ENCODE measurements at places on chromosomes 2 and 18.

DNA sequence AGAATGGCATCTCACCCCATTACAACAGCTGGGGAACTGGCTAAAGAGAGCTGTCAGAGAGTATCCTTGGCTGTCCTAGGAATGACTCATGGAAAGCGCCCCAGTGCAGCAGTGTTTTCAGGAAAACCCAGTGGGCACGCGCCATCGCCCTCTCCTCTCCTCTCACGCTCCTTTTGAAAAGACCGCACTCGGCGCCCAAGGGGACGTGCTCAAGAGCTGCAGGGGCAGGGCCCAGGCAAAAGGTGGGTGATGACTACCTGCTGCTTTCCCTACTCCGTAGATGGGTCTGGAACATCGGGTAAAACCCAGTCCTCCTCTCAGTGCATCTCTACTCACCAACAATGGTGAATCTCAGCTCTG is 68.1 kb downstream of the EMILIN2 start:
- DNase-seq: no peak

- no peak for DNase-seq
Measured at GRCh38 chr18:56565046-56565445, 73.3 kb downstream of the TXNL1 start.

DNA sequence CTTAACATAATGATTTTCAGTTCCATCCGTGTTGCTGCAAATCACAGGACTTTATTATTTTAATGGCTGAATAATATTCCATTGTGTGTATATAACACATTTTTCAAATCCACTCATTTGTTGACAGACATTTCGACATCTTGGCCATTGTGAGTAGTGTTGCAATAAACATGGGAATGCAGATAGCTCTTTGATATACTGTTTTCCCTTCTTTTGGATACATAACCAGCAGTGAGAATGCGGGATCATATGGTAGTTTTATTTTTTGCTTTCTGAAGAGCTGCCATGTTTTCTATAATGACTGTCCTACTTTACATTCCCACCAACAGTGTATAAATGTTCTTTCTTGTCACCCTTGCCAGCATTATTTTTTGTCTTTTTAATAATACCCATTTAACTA is 420.3 kb upstream of the CHAC2 start:
- no peak for DNase-seq

DNA sequence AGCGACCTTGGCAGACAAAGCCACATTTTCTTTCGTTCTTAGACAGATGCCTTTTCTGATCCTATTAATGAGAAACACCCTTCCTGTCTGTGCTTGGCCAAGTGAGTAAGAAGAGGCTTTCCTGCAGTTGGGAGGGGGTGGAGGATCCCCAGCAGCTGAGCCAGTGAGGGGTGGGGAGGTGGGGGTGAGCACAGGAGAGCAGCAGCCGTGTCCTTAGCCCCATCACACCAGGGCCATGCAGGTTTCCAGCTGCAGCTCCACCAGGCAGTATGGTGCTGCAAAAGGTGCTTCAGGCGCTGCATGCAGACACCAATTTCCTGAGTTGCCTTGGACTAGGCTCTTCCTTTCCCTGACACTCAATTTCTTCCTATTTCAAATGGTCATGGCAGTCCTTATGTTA is 123.3 kb upstream of the SIX2 start:
- DNase-seq: no peak

DNA sequence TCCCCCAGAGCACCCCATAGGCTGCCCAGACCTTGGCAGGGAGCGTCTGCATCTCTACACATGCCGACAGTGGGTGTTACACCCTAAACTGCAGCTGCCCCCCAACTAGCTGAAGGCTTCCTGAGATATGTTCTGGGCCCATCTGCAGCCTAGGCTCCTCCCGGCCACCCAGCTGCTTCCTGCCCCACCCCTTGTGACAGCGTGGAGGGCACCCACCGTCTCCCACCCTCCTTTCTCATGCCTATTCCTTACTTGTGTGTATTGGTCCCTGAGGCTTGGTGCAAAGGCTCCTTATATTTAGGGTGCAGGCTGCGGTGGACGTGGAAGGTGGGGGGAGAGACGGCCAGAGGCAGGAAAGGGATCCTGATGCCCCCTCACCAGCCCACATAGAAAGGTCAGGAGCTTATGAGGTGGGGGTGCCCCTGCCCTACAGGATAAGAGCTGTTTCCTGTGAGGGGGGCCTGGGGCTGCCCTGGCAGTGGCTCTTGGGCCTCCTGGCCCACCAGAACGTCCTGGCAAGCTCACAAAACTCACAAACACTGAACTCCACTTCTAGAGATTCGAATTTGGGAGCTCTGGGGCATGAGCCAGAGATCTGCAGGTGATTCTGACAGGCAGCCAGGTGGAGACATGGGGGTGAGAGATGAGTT is 7.3 kb upstream of the PROM2 start:
- DNase-seq: no peak

- DNase-seq: peak; percentile 33
Measured at GRCh38 chr2:165793161-165793778, 777 bp downstream of the GALNT3 start.

DNA sequence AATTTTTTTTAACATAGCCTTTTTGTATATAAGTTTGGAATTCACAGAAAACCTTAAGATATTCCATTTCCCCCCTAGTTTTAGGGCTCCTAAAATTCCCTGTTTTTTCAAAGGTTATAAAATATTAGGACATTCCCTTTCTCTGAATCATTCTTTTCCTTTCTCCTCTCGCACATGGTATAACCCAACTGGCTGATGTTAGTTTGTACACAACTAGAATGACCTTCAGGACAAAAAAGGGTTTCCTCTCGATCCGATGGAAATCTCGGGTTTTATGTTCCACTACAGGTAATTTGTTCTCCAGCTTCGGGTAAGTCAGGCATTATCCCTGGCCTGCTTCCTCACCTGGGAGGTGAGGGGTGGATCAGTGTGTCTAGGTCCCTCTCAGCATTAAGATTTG is 215.1 kb downstream of the LDLRAD4 start:
- DNase-seq: no peak

DNA sequence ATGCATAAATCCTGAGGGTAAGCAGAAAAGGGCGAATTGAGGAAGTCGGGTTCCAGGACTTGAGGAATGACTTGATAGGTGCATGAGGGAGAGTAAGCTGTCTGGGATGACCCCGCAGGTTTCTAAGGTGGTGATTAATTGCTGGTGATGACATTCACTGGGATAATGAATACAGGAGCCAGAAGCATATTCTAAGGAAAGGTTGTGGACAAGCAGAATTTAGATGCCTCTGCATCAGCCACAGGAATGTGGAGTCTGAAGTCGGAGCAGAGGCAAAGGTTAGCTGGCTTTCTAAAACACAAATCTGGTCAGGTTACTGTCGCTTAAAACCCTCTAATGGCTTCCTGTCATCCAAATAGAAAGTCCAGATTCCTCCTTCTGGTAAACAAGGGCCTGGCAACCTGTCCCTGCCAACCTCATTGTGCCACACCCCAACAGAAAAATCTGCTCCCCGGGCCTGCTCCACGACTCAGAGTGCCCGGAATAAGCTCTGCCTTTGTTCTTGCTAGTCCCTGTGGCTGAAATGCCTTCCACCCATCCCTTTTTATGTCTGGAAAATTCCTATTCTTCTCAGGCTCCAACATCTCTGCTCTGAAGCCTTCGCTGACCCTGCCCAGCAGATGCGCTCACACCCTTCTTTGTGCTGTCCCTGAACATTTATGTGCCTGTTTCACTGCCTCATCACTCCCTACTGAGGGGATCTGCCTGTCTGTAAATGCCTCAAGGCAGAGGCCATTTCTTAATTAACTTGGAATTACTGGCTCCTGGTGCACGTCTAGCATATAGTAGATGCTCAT is 11.3 kb upstream of the TMEM214 start:
- DNase-seq: no peak
